ENCODE measurements at places on chromosomes 2 and 18. TPM values are rescaled to one million over a fixed set of nuclear protein-coding genes. Genes with fewer than 3 reads are reported as not detected.
A peak's percentile ranks its signal among the peaks of the same experiment; 100 is the strongest.

Gene LAMA1
- not detected for total RNA-seq

Gene NDUFS1
- 110 TPM for total RNA-seq

Gene RPRM
- total RNA-seq, result not detected

Gene NMUR1
- not detected for total RNA-seq

Gene INPP5D
- 109 TPM for total RNA-seq

DNA sequence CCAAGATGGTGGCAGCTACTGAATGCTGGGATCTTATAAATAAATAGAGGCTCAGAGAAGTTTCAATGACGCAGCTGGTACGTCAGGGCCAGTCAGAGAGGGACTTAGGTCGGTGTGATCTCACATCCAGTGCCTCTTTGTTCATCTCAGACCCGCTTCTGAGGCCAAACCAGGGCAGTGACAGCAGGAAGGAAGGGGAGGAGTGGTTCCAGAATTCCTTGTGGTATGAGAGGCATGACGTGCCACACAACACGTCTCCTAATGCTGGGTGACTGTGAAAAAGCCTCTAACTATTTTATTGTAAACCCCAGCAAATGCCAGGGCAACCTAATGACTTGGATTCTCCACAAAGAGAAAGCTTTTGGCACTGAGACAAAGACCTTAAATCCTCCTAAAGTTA, 423.3 kb downstream of the LPIN1 start:
- no peak for DNase-seq

DNA sequence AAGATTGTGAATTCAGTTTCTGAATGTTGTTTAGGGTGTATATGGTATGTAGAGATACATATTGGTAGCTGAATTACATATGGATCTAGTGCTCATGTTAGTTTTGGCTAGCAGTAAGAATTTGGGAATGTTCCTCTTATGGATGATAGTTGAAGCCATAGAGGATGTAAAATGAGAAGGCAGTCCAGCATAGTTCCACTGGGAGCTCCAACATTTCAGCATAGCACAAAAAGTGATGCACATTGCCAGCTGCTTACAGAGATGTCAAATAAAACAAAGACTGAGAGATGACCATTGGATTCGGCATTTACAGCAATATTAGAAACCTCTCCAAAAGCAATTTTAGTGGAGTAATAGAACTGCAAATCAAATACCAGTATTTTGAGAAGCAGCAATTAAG, 77.4 kb downstream of the EML4 start:
- DNase-seq, result no peak

DNA sequence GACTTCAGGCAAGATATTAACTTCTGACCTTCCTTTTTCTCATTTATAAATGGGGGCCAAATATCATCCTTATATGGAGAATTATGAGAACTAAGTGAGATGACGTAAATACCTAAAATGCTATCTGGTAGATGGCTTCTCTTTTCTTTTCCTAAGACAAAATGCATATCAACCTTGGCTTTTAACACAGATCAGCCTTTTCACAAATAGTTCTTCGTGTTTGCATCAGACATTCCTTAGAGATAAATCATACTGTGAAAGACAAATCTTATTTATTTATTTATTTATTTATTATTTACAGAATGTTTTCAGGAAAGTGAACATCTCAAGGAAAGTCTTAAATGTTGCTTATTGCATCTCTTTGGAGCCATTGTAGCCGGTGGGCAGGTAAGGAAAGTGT, 62.8 kb downstream of the NBEAL1 start:
- no peak for DNase-seq

DNA sequence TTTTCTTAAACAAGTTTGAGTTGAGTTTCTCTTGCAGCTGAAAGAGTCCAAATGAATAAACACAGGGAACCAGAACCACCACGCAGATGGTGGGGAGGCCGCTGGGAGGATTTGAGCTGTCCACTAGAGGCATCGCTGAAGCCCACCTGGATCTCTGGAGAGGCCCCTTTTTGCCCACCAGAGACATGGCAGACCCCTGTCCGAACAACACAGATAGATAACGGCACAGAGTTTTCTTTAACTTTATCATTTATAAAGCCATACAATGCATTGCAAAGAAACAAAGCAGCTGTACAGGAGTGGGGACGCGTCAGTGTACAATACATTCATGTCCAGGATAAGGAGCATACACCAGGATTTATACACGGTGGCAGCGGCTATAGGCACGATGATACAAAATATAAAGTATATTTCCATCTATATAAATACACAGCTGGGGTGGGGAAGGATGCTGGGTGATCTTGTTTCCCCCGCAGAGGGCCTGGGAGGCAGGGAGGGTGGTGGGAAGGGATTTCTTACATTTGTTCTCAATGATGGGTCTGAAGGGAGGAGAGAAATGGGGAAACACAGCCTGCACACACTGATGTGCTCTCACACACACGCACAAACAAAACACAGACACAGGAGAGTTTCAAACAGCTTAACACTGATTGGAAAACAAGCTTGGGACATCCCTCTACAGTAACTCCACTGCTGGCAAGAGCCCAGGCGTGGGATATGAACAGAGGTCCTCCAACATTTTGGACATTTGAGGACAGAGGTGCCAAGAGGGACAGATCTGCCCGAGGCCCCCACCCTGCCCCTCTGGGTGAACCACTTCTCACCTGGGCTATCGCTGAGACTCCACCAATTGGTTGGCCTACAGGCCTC, 203.0 kb downstream of the TNS1 start:
- no peak for DNase-seq

- DNase-seq, result no peak
Observed at GRCh38 chr2:216206041-216206703, 97.0 kb downstream of the XRCC5 start.

DNA sequence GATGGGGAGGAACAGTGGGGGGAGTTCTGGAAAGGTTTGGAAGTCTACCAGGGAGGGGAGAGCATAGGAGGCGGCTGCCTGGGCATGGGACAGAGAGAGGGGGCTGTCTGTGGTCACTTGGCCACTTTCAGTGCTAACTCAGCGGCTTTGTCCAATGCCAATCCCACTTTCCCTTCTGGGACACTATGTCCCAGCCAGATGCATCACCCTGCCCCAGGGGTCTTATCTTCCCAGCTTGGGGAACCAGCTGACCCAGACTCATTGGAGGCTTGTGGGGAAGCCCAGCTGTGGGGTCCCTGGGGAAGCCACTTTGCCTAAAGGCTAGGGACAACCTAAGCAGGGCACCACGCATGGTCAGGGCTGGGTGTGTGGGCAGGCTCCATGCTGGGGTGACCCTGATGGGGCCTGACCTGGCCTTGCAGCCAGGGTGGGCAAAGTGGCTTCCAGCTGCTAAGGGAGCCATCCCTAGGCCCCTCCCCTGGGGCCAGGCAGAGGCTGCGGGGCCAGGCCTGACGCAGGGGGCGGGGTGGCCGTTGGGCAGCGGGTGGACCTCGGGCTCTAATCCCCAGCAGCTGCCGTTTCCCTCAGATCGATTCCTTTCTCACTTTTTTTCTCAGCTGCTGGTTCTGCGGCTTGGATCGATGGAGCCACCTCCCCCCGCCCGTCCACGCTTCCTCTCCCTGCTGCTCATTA, 1.6 kb upstream of the ASIC4 start:
- no peak for DNase-seq

DNA sequence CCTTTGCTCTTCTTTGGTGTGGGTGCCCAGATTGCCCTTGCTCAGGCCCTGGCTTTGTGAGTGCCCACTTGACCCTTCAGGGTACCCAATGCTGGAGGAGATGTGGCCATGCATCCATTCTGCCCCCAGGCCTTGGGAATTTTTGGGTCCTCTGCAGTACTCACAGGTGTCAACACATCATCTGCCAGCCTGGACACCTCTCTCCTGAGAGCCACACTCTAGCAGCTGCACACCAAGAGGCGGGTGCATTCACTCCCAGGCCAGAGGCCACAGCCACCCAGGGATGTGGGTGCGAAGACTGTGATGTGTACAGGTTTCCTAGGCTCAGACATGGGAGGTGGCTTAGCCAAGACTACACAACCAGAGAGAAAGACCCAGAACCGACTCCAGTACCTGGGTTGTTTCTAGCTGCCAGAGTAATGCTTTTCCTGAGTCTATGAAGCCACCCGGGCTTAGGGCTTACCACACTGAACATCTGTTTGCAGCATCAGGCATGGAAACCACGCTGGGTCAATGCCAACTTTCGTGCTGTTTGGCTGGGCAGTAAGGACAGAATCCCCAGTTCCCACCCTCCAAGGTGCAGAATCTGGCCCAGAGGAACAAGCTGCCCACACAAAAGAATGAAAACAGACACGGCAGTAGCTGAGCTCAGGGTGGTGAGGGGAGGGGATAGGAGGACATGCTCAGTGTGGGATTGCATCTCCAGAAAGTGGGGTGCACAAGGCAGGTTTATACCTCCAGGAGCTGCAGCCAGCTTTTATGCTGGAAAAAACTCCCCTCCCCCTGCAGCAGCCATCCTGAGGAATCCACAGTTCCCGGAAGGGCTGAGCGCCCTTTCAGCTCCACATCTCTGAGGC, 40.1 kb downstream of the KCNF1 start:
- no peak for DNase-seq

- peak; percentile 68 for DNase-seq
Observed at GRCh38 chr18:49055754-49056172, 105.0 kb upstream of the SMAD7 start.

GRCh38 chr2:62370321-62371250, 135.4 kb downstream of the TMEM17 start:
- no peak for DNase-seq

DNA sequence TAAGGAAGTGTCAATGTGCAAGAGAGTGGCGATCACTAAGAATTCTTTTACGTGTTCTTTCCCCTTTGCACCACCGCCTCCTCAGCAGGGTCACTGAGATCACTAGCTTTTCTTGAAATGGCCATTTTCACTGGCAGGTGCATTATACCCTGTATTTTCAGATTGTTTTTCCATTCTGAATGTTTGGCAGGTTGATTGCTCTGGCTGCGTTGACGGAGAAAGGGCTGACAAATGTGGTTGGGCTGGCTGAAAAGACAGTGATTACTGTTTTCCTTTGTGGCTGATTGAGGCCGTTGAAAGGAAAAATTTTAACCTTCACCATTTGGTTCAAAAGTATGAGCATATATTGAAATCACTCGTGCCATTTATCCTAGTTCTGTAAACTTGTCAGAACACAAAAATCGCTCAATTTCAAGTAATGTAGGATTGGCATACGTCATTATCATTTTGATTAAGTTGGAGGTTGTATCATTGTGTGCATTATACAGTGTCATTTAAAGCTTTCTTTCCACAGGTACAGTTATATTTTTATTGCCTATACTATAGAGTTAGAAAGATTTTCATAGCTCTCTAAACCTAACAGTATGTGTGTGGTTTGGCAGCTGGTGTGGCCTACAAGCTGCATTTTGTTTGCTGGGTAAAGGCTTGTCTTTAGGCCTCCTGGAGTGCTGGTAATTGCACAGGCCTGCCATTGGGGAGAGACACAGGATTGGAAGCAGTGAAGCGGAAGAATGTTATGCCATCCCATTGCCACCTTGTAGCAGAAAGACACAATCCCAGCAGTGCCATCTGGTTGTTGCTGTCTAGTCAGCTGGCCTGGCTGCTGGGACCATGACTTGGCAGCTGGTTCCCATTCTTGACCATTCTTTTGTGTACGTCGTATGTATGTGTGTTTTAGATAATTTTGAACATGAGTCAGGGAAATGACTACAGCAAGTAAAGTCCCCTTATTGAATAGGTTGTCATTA, 36.7 kb downstream of the DYNC1I2 start:
- no peak for DNase-seq

DNA sequence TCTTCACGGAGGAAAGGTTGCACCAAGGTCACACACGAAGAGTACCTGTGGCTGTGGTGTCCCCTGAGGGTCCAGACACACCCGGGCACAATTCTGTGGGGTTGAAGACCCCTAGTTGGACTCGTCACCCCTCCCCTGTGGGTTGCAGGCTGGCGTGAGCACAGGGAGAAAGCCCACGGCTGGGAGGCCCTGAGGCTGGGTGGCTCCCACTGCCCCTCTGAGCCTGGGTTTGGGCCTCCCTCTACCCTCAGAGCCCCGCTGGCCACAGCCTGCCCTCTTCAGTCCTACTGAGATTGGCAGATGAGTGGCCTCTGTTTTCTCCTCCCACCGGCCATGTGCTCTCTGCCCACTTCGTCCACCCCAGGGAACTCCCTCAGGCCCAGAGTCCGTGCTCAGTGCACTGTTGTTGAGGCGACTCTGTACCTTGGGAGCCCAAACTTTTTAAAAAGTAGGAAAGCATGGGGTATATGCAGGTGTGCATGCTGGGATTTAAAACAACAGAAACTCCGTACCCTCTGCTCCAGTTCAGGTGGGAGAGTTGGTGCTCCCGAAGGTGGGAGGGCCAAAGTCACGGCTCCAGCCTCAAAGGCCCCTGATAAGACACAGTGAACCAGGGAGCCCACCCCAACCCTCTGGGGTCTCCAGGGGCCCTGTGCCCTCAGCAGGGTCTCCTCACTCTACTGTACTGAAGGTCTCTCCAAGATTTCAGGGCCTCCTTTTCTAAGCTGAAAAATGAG, 19.1 kb downstream of the RAMP1 start:
- no peak for DNase-seq

DNA sequence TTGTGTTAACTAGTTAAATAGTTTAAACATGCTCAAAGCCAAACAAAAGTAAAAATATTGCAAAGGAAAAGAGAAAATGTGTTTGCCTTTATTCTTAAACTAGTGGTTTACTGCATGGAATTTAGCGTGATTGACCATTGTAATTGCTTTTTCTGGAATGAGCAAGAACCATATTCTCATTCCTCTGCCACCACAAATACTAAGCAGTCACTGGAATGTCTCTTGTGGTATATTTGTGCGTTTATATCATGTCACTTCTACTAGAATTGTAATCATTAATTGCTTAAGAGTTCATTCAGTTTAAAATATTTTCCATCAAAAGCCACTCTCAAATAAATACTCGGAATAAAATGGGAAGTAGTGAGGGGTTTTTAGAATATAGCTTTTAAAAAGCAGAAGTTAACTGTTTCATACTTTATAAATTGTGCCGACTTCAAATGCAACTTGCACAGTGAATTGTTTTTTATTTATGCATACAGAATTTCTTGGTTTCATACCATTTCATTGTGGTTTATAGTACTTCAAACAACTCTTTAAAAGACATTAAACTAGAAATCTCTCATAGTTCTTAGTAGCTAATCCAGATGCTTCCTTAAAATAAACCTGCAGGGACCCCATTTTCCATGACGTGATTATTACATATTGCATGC, 288.1 kb downstream of the EPHA4 start:
- DNase-seq, result no peak

GRCh38 chr18:48356151-48356745, 52.9 kb downstream of the ZBTB7C start:
- no peak for DNase-seq

DNA sequence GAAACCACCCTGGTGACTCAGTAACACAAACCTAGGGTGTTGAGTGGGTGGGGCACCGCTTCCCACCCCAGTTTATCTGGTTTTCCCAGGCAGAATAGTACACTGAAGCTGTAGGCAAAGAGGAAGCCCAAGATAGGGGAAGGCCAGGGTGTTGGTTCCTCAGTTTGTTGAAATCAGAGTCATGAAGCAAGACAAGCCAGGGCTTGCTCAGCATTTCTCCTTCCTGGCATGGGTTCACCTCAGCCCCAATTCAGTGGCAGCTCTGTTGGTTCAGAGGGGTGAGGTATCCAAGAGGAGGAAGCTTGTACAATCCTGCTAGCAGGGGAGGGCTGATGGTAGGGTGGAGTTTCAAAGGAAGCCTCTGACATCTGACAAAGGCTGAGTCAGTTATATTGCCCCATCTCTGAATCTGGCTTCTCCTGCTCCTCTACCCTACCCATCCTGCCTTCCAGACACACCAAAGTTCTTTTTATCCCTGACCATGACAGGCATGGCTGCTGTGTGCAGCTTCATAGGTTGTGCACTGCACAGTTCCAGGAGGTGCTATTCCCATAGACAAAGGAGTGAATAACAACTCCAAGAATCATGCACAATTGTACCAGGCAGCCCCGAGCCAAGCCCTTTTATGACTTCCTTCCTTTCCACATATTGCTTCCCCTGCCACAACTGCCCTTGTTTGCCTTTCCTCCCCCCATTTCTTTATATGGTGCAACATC, 24.9 kb upstream of the RAB10 start:
- DNase-seq, result no peak

Measured in OCI-LY7 (cell line).